B cell (primary cell): ENCODE measurements at places on chromosomes 7 and 10. TPM values are rescaled to one million over a fixed set of nuclear protein-coding genes. Genes with fewer than 3 reads are reported as not detected.

DNA sequence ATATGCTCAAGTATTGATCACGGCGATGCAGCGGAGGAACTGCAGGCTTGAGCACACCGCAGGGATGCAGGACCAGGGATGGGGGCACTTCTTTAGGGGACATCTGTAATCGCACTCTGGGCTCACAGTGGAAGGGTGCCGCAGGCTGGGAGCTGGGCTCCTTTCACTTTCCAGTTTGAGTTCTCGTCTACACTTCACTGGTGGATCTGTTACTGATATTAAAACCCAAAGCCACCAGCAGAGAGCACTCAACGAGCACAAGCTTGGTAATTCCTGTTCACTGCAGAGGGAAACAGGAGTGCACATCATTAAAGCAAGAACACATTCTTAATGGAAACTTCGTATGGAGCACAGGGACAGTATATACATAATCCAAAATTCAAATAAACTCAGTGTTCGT, 91.3 kb downstream of the PARD3 start:
- DNase-seq: no peak

GRCh38 chr7:10075866-10076265, 897.8 kb upstream of the PHF14 start:
- no peak for DNase-seq

DNA sequence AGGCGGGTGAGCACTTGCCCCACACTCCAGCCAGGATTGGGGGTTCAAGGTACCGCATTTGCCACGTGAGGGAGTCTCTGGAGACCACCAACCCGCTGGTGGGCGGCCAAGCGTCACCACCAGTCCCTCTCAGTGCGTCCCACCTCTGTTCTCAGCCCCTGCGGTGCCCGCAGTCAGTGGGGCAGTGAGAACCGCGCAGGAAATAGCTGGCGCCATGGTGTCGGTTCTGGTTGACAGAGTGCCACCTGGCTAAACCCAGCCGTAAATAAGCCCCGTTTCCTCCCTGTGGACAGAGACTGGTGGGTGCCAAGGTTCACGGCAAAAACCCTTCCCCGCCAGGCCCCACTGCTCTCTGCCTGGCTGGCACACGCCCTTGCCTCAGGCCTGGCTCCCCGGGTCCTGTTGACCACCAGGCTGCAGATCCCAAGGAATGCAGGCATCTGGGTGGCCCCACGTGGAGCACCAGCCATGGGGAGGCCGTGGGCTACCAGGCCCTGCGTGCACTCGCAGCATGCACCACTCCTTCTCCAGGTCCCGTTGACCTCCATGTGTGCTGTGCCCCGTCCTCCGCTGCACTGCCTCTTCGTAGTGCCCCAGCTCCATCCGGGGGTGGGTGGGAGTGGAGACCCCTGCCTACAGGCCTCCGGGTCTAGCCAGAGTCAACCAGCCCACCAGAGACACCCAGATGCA, 140.0 kb downstream of the LHPP start:
- peak; percentile 96 for DNase-seq

- DNase-seq: no peak
Observed at GRCh38 chr7:119392-120163, 72.8 kb upstream of the FAM20C start.

- DNase-seq: no peak
Observed at GRCh38 chr10:71044720-71045119, 156.4 kb upstream of the PCBD1 start.

DNA sequence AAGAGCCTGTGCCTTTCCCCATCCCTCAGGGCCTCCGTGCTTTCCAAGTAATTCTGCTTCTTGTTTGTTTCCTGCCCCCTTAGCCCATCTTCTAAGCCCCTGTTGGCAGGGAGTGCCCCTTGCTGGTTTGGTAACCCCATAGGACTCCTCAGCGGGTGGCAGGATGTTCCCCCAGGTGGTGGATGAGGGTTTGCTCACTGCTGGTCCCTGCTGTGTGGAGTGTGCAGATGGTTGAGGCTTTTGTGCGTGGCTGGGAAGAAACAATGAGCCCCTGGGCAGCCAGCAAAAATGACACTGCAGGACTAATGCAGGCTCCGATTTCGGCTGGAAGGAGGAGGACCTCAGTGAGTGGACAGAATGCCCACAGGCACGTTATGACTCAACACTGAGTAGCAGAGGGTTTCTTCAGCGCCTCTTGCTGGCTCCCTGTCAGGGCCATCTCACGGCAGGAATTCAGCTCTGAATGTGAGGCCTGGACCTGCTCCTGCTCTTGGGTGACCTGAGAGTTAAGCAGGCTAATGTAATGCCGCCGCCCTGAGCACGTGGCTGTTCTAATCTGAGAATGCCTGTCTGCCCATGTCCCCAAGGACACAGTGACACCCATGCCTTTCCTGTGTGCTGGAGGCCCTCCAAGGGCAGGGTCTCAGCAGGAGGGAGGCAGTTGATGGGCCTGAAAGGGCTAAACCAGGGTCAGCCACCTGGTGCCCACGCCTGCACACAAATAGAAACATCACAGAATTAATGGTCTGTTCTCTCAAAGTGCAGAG, 16.6 kb downstream of the BAG3 start:
- DNase-seq: no peak

DNA sequence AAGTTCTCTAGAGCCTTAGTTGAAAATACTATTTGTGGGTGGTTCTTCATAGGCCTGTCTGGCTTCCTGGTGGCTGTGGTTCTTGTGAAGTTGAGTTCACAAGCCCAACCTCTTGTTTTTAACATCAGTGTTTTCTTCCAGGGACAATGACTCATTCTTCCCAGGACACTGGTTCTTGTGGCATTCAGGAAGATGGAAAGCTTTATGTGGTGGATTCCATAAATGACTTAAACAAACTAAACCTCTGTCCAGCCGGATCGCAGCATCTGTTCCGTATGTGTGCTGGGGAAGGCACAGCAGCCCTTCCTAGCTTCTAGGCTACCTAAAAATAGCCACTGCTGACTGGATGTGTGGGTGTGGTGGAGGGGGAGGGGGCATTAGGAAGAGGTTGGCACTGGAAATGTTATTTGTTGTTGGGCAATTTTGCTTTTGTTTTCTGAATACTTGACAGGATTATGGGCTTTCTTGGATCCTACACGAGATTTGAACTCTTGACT, 3.9 kb downstream of the LSMEM1 start:
- DNase-seq: no peak

DNA sequence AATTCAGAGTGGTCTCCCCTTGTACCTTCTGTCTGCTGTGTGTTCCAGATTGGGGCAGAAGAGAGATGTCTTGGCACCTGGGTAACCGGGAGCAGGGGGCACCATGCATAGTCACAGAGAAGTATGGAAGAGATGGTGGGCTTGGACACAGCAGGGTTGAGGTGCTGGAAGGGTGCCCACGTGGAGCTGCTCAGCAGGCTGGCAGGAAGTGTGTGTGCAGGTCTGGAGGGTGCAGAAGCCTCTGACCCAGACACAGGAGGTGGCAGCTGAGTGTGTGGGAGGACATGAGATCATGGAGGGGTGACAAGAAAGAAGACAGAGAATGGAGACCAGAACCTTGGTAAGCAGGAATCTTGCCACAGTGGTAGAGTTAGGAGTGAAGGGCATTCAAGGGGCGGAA, 42.3 kb upstream of the DUSP5 start:
- peak; percentile 20 for DNase-seq

- DNase-seq: no peak
Observed at GRCh38 chr10:99233000-99233688, 2.5 kb downstream of the HPSE2 start.

DNA sequence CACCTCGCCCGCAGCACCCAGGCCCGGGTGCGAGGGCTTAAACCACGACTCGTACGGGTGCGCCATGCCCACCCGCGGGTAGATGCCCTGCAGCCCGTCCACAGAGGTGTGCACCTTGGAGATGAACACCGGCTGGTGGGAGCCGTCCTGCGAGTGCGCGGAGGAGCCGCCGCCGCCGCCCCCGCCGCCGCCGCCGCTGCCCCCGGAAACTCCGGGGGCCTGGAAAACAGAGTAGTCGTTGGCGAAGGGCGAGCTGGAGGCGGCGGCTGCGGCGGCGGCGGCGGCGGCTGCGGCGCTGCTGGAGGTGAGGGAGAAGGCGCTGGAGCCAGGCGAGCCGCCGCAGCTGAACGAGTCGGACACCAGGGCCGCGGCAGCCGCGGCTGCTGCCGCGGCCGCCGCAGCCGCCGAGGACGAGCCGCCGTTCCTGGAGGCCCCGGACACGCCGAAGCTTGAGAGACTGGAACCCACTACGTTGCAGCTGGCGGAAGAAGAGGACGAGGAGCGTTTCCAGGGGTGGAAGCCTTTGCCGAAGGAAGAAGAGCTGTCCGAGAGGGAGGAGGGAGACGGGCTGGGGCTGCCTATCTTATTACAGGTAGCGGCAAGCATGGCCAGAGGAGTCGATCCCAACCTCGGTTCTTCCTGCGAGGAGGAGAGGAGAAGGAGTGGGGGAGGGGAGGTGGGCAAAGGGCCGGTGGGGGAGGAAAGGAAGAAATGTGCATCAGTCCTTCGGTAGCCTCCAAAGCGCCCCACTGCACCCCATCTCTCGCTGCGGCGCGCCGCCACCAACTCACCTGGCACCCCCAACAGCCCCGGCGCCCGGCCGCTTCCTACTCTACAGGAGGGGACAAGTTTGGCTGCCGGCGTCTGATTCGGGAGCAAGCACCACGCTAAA, 1.3 kb downstream of the SP8 start:
- peak; percentile 39 for DNase-seq

DNA sequence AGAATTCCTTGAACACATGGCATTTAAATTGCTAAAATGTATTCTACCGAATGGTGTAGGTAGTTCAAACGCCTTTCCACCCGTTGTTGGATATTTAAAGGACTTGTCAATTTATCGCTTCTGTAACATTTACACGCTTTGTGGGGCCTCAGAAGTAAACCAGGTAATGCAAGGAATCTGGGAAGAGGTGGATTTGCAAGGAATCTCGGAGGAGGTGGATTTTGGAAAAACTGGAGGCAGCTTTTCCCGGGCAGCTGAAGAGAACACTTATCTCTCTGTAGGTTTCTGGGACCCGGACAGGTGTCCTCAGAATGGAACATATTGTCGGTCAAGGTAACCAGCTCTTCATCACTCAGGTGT, 592 bp upstream of the MAPK8 start:
- DNase-seq: no peak

- DNase-seq: no peak
Observed at GRCh38 chr7:38629651-38630510, 1.3 kb downstream of the AMPH start.

DNA sequence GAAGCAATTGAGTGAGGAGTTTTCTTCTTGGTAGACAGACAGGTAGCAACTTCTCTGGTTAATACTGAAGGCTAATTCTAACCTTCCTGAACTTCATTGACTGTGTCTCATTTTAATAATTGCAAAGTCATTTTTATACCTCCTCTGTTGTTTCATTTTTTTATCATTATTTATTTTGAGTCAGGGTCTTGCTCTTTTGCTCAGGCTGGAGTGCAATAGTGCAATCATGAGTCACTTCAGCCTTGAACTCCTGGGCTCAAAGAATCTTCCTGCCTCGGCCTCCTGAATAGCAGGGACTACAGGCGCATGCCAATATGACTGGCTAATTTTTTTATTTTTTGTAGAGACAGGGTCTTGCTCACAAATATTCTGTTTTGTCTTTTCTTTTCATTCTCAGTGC, 45.4 kb downstream of the APBB1IP start:
- DNase-seq: no peak

GRCh38 chr7:31776616-31777015, 89.6 kb downstream of the PPP1R17 start:
- no peak for DNase-seq

GRCh38 chr10:125816548-125816947, 6.5 kb downstream of the UROS start:
- no peak for DNase-seq

DNA sequence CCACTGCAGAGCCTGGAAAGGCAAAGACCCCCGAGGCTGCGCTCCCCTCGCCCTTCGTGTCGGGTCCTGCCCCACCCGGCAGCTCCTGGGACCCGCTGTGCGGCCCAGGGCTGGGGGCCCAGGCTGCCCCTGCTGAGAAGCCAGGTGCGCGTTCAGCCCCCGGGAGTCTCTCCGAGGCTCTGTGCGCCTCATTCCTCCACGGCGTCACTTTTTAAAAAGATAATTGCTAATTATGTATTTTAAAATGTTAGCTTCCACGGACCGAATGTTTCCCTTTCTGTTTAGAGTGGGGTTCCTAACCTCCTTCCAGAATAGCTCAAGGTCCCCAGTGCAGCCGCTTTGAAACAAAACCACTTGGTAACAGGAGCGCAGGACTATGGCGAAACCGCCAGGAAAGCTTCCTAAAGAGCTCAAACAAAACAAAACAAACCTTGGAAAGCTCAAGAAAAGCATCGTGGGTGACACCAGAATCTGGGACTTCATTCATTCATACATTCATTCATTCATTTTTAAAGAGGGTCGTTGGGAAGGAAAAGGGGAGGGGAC, 45.6 kb downstream of the PDIA4 start:
- peak; percentile 39 for DNase-seq

GRCh38 chr7:101635484-101635883, 6.4 kb upstream of the MYL10 start:
- no peak for DNase-seq

GRCh38 chr7:47804767-47805545, 143.3 kb downstream of the PKD1L1 start:
- DNase-seq: no peak

DNA sequence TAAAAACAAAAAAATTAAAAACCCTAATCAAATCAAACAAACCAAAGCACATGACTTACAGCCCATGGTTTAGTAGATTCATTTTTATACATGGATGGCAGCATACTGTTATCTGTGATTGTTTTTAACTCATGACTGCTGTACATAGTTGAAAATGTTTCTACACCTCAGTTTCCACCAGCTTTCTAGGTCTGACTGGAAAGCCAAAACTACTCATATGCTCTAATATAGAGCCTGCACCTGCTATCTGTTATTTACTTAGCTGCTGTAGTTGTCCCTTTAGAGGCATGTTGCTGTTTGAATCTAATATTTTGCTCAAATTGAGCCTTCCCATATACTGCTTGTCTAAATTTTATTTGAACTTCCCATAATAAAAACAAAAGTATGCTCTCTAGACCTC, 289.9 kb upstream of the LRRN3 start:
- DNase-seq: no peak

- no peak for DNase-seq
Observed at GRCh38 chr7:17357952-17358351, 59.5 kb downstream of the AHR start.

DNA sequence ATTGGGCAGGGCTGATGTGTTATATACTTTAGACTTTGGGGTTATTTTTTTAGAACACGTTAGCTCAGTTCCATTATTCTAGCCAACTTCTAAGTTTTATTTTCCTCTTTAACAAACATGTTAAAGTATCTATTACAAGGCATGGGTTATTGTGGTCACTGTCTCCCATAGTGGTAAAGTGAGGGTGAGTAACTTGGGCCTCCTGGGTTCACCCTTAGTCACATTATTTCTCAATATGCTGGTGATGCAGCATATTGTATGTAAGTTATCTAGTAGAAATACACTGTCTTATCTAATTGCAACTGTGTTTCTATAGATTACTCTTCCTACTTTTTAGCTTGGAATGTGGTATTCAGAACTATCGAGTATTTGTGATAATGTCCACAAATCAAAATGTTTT, 65.9 kb downstream of the BBS9 start:
- no peak for DNase-seq

The LIPF gene
- not detected in 2 replicates for total RNA-seq

The FAM25A gene
- total RNA-seq: not detected in 2 replicates

The CYP3A4 gene
- not detected in 2 replicates for total RNA-seq

The CDHR1 gene
- total RNA-seq: 1.3 and 1.7 TPM in 2 replicates

The TRIM50 gene
- total RNA-seq: not detected in 2 replicates
